ENCODE measurements at places on chromosomes 5 and 9.

- DNase-seq, result no peak
Observed at GRCh38 chr9:86732514-86733171, 214.7 kb downstream of the GAS1 start.

GRCh38 chr9:129290606-129291005, 112.5 kb upstream of the IER5L start:
- no peak for DNase-seq

DNA sequence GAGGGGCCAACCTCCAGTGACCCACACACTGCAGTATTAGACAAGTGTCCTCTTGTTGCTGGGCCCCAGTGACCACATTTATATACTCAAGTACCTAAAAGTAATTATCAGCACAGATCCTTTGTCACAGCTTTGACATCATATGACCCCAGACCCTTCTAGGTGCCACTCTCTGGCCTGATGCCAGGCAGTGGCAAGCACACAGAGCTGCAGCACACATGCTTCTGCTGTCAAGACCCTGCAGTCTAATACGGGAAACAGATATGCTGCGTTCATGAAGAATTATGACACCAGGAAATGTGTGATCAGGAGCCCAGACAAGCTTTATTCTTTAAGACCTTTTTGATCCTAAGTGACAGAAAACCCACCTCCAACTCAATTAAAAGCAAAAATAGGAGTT, 63.8 kb upstream of the AFAP1L1 start:
- DNase-seq, result no peak

DNA sequence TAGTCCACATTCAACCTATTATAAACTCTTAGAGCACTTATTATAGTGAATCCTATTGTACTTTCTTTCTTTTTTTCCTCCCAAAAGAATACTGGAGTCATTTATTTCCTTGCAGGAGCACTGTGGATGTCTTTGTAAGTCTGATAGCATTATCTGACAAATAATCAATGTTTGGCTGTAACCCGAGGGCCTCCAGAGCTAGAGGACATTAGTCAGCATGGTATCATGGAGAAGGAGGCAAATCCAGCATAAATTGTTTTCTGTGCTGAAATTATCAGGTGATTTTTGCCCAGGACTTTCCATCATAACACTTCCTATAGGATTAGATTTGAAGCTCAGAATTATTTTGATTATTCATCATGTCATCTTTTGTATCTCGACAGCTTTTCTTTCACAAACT, 551.0 kb downstream of the ZNF608 start:
- no peak for DNase-seq

GRCh38 chr9:91202736-91203283, 158.9 kb downstream of the AUH start:
- DNase-seq, result no peak

DNA sequence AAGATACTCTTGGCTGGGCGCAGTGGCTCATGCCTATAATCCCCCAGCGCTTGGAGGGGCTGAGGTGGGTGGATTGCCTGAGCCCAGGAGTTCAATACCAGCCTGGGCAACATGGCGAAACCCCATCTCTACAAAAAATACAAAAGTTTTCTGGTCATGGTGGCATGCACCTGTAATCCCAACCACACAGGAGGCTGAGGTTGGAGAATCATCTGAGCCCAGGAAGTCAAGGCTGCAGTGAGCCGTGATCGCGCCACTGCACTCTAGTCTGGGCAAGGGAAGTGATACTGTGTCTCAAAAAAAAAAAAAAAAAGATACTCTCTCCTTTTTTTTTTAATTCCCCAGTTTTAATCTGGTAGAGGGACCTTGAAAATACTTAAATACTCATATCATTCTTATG, 15.0 kb downstream of the ANKRD33B start:
- no peak for DNase-seq

GRCh38 chr5:171743436-171744076, 42.1 kb upstream of the SMIM23 start:
- DNase-seq, result no peak

DNA sequence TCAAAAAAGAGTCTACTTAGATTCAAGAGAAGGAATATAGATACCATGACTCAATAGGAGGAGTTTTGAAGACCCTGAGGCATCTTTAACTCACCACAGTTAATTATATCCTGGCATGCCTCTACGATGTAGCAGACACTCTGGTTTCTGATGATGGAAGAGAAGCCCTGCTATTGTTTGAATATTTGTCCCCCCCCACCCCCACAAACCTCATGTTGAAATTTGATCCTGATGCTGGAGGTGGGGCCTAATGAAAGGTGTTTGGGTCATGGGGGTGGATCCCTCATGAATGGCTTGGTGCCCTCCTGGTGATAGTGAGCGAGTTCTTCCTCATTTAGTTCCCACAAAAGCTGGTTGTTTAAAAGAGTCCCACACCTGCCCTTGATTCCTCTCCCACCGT, 147.9 kb upstream of the TBCA start:
- DNase-seq, result no peak

DNA sequence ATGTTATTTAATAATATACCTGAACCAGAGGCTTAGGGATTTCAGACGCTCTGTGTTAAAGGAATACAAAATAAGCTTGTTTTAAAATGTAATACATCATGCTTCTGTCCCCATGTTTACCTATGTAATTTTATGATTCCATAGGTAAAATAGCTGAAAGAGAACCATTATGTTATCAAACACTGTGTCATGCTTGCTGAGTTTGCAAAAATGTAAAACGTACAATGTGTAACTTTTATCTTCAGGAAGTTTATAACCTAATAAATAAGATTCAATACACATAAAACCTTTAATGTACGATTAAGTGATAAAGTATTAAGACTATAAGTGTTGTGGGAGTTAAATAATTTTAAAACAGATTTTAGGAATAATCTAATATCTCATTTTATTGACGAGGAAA, 94.1 kb downstream of the COMMD10 start:
- no peak for DNase-seq

GRCh38 chr9:126287166-126287866, 39.3 kb upstream of the MVB12B start:
- no peak for DNase-seq

DNA sequence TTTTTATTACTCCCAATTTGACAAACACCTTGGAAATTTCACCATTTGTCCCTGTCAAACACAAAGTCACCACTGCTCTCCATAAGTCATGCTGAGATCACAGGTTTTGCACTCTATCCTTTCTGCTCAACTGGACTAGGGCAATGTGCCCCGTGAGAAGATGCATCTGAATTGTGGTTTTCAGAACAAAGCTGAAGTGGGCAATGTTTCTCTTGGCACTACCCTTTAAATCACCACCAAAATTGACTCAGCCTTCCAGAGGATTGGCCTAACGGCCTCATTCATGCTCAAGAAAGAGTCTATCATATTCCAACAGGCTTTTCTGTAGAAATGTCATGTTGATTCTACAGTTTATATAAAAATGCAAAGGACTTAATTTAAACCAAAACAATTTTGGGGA, 81.0 kb upstream of the TRIO start:
- no peak for DNase-seq

DNA sequence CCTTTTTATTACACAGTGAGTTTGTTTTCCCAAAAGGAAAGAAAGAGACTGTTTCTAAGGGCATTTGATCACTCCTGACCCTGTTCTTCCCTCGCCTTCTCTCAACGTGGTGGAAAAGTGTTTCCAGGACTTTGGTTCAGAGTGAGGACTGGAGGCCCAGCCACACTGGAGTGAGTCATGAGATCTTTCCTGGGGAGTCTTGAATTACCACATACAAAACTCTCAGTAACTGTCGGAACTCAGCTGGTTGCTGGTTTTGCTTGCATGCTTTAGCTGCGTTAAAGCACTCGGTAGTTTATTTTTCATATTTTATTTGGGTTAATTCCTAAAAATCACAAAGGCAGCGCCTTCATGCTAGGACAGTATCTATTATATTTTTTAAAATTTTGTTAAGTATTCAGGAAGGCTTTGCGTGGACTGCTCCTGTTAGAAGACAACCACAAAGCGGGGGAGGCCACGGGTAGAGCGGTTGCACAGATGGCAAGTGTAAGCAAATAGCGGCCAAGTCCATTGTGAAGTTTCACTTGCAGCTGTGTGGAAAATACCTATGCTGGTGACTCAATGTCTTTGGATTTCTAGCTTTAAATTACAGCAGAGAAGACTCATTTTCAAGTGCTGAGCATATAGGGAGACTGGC, 77.7 kb downstream of the ARSB start:
- no peak for DNase-seq

GRCh38 chr5:161799316-161799715, 48.6 kb upstream of the GABRA1 start:
- DNase-seq, result no peak

GRCh38 chr9:80784647-80785046, 904.7 kb downstream of the TLE1 start:
- no peak for DNase-seq

- no peak for DNase-seq
Observed at GRCh38 chr5:14775857-14776256, 95.7 kb downstream of the ANKH start.

- DNase-seq, result no peak
Observed at GRCh38 chr5:92678640-92679039, 902.4 kb downstream of the NR2F1-AS1 start.

Data from NCI-H1694 (cell line).